ENCODE measurements at places on chromosomes 13 and 19.

DNA sequence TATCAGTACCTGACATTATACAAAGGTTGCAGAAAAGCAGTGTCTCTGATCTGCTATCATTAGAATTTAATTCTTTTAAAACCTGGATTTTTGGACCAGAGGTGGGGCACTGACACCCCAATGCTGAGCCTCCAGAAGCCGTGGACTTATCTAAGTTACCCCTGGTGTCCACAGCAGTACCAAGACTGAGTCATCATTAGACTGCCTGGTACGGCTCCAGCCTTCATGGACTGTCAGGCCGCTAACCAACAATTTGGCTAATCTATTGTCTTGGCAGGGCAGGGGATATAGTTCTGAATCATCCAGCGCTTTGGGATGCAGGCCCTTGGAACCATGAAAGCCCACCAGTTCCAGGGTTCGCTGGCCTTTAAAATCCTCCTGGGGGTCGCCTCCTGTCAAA lies 78.3 kb downstream of the TSHZ3 start:
- peak; percentile 71 for DNase-seq

GRCh38 chr13:98103942-98104880 lies 38.7 kb upstream of the FARP1 start:
- DNase-seq, result no peak

DNA sequence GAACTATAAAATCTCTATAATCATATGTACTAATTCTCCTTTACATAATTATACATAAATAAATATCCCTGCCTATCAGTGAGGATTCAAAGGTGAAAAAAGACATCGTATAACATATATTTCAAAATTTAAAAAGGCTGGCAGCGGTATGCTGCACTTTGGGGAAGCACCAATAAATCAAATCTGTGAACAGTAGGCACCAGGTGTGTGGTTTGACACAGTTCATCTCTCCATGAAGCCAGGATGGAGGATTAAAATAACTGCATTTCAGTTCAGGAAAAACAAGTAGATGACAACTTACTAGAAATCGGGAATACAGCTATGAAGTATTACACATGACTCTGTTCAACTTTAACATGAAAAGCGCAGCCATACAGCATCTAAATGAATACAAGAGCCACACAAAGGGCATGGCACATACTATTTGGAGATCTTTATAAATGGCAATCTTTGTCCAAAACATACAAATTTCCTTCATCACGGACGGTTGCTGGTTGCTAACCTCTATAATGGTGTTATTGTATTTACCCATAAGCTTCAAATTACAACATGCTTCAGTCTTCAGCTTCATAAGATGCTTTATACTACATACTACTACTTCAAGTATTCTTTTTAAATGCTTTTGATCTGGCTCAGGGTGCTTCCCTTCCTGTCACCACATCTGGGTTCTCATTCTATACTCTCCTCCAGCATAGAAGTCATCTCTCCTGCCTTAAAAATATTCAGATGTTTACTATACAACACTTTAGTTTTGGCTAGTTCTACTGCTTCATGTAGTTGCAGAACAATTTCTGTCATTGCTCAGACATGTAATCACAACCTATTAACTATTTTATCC lies 128.7 kb downstream of the KLF12 start:
- DNase-seq, result no peak

DNA sequence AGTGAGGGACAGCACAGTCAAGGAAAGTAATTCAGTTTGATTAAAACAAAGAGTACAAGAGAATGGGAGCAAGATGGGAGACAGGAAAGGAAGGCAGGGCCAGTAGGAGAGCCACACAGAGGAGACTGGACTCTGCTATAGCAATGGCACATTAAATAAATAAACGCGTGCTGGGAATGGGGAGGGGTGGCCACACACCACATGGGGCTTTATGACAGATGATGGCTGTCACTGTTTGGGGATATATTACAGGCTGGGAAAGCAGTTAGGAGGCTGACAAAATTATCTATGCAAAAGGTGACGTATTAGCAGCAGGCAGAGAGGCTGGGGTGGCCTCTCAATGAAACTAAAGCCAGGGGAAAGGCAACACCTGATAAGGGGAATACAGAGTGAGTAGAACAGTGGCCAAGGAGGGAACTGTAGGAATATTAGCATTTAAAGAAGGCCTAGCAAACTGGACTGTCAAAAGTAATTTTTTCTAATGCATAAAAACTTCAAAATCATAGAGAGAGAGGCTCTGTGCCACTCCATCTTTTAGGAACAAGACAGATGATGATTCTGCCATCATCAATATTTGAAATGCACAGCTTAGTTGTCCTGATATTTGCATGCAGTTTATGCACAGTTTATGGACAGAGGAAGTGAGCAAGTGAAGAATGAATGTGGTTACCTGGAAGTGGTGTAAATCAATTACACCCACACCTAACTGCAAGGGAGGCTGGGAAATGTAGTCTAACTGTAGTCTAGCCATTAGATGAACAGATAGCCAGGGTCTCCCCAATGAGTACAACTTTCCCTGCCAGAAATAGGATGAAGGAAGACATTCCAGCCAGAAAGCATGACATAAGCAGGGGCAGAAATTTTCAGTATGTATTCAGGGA lies 346.5 kb downstream of the FOXO1 start:
- DNase-seq, result no peak

DNA sequence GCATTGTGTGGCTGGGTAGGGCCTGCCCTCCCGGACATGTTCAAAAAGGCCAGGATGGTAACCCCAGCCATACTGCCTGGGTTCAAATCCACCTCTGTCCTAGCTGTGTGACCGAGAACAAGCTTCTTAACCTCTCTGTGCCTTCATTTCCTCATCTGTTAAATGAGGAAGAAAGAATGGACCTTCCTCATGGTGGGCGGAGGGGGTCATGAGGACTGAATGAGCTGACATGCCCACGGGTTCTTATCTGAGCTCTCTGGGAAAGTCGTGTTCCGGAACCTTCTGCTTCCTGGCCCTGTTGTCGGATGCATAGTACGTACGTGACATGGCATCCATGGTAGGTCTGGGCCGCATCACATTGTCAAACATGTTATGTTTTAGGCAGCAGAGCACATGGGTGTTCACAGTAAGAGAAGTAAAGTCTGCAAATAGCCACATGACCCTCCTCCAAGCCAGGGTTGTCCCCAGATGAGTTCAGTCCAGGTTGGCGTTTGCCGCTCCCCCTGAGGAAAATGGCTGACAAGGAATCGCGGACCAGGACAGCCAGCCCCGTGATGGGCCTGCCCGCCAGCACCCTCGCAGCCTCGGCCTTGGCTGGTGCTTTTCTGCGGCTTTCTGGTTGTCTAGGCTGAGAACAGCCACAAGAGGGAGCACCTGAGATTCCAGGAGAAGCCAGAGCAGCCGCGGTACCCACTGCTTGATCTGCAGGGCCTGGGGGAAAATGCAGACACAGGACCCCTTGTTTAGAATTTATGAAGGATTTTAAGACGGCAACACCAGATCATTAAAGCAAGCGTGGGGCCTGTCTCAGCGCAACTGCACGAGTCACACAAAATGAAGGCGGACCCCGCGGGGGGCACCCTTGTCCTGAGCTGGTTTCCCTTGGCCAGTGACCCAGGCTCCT lies 2.4 kb upstream of the NTN5 start:
- DNase-seq, result peak; percentile 71

- DNase-seq, result no peak
These were observed 68.1 kb downstream of the UFM1 start for GRCh38 chr13:38417727-38418126.

GRCh38 chr13:99601535-99601934 lies 100.3 kb downstream of the TM9SF2 start:
- DNase-seq, result no peak

- DNase-seq, result no peak
These were observed 77.4 kb downstream of the SLC15A1 start for GRCh38 chr13:98675066-98675465.

- DNase-seq, result no peak
These were observed 240.2 kb downstream of the RGCC start for GRCh38 chr13:41697578-41697977.

DNA sequence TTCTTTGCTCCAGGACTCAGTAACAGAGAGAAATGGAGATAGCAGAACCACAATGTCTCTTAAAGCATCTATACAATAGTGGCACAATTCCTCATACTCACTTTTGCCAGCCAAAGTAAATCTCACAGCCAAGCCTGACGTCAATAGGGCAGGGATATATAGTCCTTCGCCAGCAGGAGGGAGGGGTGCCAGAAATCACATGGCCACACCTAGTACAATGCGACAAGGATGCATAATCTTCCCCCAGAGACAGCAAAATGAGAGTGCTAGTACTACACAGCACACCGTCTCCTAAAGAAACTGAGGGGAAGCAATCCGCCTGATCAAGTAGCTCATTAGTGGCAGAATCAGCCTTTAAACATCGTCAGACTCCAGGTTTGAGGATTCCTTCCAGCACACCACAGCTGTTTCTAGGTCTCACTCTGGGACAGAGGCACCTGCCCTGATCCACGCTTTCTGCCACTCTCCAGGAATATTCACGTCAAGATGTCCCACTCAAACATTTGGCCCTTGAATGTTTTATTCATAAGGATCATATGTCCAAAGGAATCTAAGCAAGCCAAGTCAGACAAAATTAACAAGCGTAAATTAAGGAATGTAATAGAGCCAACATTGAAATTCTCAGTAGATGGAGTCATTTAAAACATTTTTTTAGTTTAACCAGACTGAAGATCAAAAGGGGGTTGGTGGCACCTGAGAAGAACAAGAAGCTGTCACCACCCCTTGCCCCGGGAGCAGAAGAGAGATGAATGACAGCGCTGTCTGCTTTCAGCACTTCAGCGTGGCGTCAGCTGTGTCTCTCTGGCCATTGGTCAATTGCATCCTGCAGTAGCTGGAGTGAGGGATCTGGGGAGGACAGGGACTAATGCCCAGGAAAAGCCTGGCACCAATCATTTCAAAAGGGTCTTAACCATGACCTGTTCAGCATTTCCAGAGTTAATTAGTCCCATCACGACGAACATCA lies 63.5 kb upstream of the SERP2 start:
- no peak for DNase-seq

DNA sequence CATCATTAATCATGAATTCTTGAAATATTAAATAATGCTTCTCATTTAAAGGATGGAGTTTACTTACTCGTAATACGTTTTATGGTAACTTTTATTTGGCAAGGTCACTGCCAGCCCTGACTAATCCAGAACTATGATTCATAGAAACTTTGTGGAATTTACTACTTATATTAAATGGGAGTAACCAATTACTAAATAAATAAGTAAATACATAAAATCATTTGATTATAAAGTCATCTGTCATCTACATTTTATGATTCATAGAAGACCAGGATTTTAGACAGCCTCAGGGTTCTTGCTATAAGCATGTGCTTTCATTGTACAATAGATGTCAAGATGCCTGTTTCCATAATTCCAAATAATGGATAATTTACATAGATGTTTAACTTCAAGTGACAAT lies 611.1 kb downstream of the TBC1D4 start:
- DNase-seq, result no peak

DNA sequence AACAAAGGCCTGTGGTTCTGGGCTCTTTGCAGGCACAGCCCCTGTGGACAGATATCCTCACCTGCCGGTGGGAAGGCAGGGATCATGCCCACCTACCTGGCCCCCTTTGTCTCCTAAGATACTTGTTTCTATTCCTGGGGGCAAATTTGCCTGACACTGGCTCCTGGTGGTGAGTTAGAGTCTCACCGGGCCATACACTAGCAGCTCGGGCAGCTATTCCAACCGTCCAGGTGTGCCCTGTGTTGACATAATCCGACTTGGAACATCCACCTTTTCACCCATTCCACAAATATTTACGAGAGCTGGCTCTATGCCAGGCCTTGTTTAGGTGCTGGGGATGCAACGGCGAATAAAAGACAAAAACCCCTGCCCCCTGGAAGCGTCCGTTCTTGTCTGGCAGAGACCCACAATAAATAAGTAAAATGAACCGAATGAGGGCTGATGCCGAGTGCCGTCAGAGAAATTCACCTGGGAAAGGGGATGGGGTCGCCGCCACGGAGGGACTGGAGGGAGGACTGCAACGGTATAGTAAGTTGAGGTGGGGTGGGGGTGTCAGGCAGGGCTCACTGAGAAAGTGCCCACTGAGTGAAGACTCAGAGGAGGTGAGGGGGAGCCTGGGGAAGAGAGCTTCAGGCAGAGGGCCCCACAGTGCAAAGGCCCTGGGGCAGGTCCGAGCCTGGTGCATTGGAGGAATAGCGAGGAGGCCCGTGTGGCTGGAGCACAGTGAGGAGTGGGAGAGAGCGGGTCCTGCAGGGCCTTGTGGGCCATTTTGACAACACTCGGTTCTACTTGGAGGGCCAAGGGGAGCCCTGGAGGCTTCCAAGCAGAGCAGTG lies 43.2 kb upstream of the RANBP3 start:
- no peak for DNase-seq

DNA sequence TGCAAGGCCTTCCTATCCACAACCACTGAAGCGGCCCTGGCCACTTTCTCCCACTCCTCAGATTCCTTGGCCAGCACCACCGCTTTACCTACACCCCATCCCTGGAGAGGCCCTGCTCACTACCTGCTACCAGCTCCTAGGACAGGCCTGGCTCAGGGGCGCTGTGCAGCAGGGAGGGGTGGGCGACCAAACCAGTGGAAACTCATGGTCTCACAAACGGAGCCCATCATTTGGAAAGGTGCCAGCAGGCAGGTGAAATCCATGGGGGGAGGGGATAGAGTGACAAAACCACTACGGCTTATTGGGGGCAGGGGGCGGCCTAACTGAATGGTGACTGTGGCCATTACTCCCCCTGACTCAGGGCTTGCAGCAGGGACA lies 27.6 kb downstream of the C19orf47 start:
- no peak for DNase-seq

DNA sequence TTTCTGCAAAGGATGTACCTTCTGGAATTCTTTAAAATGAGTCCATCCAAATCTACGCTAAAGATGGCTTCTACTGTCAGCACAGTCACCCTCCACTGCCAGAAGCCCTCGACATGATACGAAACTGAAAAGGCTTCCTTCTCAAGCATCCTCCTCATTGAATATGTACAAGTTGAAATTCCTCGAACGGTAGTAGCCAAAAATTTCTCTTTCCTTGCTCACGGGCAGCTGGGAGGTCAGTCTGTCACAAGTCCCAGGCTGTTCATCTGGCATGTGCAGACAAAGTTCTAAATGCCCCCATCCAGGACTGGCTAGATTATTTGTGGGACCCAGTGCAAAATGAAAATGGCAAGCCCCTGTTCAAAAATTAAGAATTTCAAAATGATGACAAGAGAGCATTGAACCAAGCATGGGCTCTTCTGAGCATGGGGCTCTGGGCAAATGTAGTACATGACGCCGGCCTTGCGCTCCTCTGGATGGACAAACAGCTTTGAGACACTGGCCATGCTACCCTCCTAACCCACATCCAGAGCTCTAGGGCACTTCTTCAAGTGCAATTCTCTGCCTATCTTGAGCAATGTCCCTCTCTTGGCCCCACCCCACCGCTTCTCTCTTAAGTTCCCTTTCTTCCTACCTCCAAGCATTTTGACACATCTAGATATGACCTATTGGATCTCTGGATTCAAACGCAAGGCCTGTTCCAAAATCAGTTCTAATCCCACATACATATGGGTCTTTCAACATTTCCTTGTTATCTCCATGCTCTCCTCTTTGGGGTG lies 78.9 kb upstream of the FLT1 start:
- no peak for DNase-seq
